HFF-Myc (cell line): ENCODE measurements at places on chromosomes 4 and X.

DNA sequence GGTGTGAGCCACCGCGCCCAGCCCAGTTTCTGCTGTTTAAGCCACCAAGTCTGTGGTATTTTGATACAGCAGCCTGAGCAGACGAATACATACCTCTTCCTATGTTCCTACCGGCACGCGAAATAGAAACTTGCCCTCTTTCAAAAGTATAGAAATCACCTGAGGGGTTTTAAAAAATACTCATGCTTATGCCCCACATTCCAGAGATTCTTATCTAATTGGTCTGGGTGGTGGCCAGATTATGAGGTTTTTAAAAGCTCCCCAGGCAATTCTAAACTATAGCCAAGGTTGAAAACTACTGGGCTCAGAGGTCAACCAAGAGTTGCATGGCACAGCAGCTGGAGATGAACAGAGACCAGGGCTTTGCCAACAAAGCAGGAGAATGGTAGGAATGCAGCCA is 24.9 kb upstream of the HUWE1 start:
- DNase-seq = no peak

- DNase-seq = no peak
Observed at GRCh38 chr4:1640190-1640589, 43.9 kb downstream of the FAM53A start.

GRCh38 chrX:123918106-123918721 is 43.3 kb upstream of the STAG2 start:
- DNase-seq = no peak

- no peak for DNase-seq
Observed at GRCh38 chr4:61149278-61149677, 50.8 kb upstream of the ADGRL3 start.

DNA sequence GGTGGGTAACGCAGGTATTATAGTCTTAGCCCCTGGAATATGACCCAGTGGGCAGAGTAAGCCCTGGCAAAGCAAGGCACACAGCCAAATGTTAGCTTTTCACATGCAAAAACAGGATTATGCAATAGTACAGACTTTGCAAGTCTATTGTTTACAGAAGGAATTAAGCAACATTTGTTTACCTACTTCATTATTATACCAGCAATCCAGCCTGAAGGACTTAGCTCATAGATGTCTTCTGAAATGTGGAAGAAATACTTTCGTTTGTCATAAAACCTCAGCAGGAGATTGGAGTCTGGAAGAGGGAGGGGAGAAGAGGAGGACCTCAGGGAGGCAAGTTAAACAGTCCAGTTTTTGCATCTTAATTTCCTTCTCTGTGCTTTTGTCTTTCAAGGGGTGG is 226.7 kb upstream of the CENPE start:
- DNase-seq = no peak
